Right lung (tissue), 10 donors: ENCODE measurements at places on chromosomes 12 and 14. TPM values are rescaled to one million over a fixed set of nuclear protein-coding genes. Genes with fewer than 3 reads are reported as not detected.
A peak's percentile ranks its signal among the peaks of the same experiment; 100 is the strongest.

CLEC4A gene
- polyA plus RNA-seq = 2.7 TPM

PPP4R4 gene
- polyA plus RNA-seq = 0.95 TPM

NYNRIN gene
- 88.7 TPM for polyA plus RNA-seq

TMEM229B gene
- polyA plus RNA-seq = 0.46 TPM

TGM1 gene
- polyA plus RNA-seq = 3.5 TPM

ADSS1 gene
- 8.9 TPM for polyA plus RNA-seq

LIN7A gene
- polyA plus RNA-seq = 22.1 TPM

- DNase-seq = no peak
Measured at GRCh38 chr12:122651520-122652224, 51.5 kb downstream of the HCAR2 start.

DNA sequence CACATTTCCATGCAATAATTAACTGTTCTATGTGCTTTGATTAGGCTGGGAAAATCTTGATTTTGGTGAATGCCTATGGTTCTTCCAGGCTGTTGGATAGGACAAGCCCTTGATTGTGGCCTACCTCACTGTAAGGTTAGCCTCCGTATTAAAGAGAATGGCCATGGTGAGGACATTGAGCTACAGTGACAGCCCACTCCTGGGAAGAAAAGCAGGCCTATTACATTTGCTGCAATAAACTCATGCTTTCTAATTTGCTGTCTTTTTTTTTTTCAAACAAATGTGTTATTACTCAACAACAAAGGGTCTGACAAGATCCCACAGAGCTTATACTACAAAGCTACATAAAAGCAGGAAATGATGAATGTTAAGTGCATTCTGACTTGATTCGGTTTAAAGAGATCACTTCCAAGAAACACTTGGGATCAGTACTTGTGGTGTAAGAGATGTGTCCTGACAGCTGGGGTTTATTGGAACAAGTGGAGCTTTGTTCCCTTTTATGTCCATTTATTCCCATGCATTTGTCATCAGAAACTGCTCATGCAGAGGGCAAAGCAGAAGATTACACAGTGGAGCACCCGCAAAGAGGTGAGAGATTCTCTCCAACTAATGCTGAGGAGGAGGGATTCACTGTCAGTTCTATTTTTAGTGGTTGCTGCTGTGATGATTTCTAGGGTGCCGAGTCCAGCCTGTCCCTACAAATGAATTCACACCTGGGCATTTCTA lies 29.1 kb upstream of the KCNK10 start:
- DNase-seq = no peak

DNA sequence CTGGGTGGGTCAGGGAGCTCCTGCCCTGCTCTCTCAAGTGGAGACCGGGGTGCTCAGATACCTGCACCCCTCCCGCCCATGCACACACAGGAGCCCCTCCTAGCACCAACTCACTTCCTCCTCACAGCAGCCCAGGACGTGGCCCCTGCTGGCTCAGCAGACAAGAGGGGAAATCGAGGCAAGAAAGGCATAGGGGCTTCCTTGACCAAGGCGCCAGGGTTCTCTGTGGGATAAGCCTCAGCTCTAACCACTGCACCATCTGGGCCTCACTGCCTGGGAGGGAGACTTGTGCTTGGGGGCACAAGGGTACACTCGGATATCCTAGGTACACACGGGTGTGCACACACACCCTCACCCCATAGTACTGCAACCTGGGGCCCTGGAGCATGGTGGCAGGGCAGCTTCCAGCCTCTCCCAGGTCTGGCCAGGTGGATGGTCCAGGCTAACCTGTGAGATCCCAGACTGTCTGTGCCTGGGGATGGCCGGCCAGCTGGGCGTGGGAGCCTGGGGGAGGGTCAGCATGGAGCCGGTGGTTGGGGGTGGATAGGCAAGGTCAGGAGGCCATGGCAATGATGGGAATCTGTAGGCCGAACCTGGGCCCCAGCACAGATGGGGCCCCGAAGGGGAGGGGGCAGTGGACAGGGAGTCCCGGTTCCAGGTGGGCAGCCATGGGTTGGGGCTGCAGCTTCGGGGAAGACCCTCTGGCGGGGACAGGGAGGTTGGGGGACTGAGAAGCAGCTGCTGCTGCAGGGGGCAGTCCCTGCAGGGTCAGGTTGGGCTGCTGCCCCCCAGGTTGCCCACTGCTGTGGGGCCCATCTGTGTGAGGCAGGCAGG lies 312.4 kb downstream of the TMEM121 start:
- DNase-seq = no peak

DNA sequence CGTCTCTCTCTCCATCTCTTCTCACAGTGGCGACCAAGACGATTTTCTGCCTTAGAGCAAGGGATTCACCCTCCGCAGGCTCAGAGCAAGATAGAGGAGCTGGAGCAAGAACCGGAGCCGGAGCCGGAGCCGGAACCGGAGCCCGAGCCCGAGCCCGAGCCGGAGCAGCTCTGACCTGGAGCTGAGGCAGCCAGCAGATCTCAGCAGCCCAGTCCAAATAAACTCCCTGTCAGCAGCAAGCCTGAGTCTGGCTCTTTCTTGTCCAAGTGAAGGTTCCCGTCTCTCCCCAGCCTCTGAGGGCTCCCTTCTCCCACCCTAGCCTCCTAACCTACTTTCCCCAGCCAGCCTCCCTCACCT lies 5.9 kb downstream of the LAG3 start:
- DNase-seq = no peak

- no peak for DNase-seq
Measured at GRCh38 chr14:92885279-92886061, 37.5 kb upstream of the CHGA start.

- no peak for DNase-seq
Measured at GRCh38 chr14:71566276-71566675, 366.0 kb upstream of the RGS6 start.

- DNase-seq = peak; percentile 90
Measured at GRCh38 chr14:24367514-24368211, at the start of gene NFATC4. NFATC4 (plus strand) TSS chr14:24368184; CDS start chr14:24368341, 157 bp downstream.

DNA sequence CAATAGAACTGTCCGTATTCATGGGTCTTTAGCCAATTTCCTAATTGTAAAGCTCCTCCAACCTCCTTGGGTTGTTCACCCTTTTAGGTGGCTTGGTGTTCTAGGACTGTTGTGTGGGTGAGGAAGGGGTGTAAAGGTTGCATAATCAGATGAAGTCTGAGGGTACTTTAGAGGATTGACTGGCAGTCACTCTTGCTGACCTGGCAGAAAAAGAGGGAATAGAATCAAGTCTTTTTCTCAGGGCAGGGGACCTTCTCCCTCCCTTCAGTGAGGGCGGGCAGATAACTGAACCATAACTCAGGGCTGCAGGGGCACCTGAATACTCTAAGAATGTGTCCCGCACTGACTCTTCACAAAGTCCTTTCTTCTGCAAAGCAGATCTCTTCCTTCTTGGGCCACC lies 436.2 kb downstream of the CCDC91 start:
- no peak for DNase-seq

DNA sequence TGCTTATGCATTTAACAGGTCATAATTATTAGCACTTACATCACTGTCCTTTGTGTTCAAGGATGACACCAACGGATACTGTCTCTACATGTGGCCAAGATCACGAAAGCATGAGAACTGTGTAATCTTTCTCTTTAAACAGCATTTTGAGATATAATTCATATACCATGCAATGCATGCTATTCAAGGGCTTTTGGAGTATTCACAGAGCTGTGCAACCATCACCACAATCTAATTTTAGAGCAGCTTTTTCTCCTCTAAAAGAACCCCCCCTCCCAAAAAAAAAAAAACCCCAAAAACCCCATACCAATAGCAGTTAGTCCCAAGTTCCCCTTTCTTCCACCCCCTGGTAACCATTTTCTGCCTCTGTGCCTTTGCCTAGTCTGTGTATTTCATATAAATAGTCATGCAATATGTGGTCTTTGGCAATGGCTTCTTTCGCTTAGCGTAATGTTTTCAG lies 60.6 kb downstream of the SPRING1 start:
- DNase-seq = no peak

GRCh38 chr14:97177635-97178034 lies 380.5 kb downstream of the VRK1 start:
- DNase-seq = no peak

- no peak for DNase-seq
Measured at GRCh38 chr12:6603095-6603567, 4.0 kb downstream of the CHD4 start.

- DNase-seq = peak; percentile 42
Measured at GRCh38 chr12:95215949-95216348, 1.3 kb downstream of the FGD6 start.

GRCh38 chr12:47991106-47992061 lies 12.9 kb downstream of the COL2A1 start:
- DNase-seq = peak; percentile 83

GRCh38 chr12:102497743-102498142 lies 17.4 kb upstream of the IGF1 start:
- DNase-seq = no peak

DNA sequence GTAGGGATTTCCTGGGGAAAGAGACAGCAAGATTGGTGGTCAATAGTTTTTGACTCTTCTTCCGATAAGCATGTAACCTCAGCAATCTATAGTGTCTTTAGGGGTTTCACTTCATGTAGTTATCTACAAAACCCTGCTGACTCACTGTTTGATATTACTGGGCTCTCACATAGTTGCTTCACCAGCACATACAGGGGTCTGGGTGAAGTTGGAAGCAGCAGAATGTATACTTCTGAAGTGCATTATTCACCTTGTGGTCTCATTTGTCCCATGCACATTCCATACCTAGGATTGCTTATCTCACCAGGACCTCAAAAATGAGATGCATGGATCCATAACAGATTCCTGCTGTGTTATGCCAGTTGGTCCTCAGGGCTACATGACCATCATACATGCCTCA lies 280.0 kb downstream of the LRIG3 start:
- no peak for DNase-seq

DNA sequence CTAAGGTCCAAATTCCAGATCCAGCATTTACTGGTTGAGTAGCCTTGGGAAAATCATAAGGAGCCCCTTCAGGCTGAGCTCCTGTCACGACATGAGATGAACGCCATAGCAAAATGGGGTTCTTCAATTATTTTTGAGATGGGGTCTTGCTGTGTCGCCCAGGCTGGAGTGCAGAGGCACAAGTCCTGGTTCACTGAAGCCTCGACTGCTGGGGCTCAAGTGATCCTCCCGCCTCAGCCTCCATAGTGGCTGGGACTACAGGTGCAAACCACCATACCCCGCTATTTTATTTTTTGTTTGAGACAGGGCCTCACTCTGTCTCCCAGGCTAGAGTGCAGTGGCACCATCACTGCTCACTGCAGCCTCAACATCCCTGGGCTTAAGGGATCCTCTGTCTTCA lies 25.7 kb upstream of the GPR68 start:
- DNase-seq = no peak

DNA sequence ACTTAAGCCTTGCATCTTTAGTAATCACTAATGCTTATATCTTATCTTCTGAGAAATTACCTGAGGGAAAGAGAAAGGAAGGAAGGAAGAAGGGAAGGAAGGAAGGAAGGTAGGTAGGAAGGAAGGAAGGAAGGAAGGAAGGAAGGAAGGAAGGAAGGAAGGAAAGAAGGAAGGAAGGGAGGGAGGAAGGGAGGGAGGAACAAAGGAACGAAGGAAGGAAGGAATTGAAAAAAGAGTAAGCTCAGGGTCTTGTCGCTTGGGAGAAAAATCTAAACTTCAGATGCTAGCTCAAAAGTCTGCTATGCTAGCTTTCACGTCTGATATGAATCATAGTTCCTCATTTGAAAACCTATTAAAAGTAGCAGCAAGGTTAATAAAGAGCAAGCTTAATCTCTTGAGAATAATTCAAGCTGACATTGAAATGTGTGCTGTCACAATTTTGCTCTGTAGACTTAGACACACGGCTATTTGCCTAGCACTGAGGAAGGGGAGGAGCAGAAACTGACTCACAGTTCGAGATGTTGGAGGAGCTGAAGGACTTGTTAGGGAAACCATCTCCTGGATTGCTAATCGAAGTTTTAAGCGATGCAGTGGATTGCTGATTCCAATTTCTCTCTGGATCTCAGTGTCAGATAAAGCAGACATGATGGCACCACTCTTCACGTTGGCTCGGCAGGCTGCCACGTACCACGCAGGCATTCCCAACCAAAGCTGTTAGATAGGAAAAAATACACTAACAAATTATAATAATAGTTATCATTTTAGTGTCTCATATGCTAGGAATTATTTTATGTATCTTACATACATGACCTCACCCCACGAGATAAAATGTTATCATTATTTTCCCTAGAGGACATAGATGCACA lies 216.7 kb downstream of the ACSS3 start:
- no peak for DNase-seq

- DNase-seq = no peak
Measured at GRCh38 chr14:55383541-55384140, 28.0 kb downstream of the ATG14 start.

GRCh38 chr14:44783901-44784300 lies 177.8 kb downstream of the KLHL28 start:
- no peak for DNase-seq
